ENCODE measurements at places on chromosomes 7 and 10.
A peak's percentile ranks its signal among the peaks of the same experiment; 100 is the strongest.

DNA sequence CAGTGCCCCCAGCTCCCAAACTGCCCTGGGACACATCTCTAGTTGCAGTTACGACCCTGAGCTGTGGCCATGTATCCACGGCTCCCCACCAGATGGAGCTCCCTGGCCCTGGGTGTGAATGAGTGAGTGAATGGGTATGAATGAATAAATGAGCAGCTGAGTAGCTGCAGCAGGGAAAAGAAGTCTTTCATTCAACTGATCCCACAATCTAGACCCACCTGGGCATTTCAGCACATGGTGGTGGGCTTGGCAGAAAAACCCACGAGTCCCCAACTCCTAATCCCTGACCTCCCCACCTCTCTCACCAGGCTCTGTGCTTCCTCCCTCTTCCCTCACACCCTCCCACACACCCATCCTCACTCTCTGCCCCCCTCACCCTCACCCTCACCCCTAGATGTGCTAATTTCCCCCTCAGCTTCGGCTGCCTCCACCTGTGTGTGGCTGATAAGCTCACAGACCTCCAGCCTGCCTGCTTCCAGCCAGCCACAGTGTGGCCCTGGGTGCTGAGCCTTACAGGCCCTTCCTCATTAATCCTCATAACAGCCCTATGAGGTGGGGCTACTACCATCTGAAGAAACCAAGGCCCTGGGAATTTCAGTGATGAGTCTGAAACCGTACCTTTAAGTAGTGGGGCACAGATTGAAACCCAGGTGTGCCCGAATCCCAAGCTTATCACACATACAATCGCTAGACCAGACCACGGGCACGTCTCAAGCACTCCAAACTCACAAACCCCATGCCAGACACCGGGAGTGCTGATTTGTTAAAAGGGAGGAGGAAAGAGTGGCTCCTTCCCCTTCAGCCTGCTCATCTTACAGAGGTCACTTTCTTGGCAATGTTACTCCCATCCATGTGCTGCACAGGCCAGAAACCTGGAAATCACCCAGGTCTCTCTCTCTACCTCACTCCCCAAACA lies 2.2 kb upstream of the ATP6V1F start:
- DNase-seq = no peak

GRCh38 chr7:2807845-2808772 lies 36.0 kb downstream of the GNA12 start:
- DNase-seq = no peak

DNA sequence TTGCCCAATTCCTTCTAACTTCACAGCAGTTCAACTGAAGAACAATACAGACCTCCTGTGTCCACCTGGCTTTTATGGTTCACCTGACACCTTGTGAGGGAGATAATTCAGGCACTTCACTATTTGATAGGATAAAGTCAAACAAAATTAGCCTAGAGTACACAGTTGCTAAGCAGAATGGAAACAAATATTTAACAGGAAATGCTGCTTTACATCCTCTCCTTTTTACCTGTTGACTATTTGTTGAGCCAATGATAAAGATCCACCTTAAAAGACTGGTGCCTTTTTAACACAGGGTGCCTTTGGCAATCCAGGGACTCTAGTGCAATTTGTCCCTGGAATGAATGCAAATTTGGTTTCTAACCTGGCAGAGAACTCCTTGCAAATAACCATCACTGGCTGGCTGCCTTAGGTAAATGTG lies 39.8 kb downstream of the ITPRID1 start:
- no peak for DNase-seq

GRCh38 chr7:70380421-70381015 lies 751.4 kb upstream of the GALNT17 start:
- DNase-seq = no peak

- DNase-seq = peak; percentile 65
Observed at GRCh38 chr10:130301021-130301892, 165.1 kb downstream of the GLRX3 start.

GRCh38 chr10:124415210-124415609 lies 3.5 kb downstream of the OAT start:
- no peak for DNase-seq

DNA sequence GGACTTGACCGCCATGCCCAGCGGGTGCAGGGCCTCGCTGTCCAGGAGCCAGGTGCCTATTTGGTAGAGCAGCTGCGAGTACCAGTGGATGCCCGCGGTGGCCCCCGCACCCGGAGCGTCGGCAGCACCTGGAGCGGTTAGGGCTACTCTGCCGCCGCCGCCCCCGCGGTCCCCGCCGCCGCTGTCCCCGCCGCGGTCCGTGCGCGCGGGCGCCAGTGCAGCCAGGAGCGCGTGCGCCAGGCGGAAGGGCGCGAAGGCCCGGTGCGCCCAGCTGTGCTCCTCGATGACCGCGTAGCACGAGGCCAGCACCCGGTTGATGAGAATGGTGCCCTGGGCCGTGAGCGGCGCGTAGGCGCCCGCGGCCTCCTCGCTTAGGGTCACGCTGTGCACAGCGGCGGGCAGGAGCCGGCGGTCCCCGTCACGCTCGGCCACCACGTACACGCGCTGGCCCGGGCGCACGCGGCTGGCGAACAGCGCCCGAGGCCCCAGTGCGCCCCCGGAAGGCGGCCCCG lies 9.3 kb downstream of the SHH start:
- peak; percentile 34 for DNase-seq

- DNase-seq = no peak
Observed at GRCh38 chr10:59266321-59266720, 89.9 kb downstream of the PHYHIPL start.

GRCh38 chr7:113267885-113268284 lies 149.5 kb upstream of the SMIM30 start:
- no peak for DNase-seq

DNA sequence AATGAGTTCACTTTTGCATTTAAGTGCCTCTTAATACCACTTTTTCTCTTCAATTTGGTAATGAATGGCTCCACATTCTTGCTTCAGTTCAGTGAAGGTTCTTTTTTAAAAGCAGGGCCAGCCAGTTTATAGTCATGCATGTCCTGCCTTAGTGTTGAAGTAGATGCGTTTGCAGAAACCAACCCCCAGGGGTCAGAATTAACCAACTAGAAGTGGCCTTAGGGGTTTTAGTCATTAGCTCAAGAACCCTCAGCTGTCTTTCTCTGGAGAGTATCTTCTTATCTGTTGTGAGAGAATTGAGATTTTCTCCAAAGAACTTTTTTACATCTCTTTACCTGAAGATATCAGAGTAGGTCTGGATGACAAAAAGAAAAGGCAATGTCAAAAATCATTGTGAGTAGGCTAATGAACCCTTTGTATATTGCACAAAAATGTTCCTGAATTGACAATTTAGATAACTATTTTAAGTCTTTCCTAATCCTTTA lies 82.2 kb downstream of the PIK3CG start:
- DNase-seq = peak; percentile 32

DNA sequence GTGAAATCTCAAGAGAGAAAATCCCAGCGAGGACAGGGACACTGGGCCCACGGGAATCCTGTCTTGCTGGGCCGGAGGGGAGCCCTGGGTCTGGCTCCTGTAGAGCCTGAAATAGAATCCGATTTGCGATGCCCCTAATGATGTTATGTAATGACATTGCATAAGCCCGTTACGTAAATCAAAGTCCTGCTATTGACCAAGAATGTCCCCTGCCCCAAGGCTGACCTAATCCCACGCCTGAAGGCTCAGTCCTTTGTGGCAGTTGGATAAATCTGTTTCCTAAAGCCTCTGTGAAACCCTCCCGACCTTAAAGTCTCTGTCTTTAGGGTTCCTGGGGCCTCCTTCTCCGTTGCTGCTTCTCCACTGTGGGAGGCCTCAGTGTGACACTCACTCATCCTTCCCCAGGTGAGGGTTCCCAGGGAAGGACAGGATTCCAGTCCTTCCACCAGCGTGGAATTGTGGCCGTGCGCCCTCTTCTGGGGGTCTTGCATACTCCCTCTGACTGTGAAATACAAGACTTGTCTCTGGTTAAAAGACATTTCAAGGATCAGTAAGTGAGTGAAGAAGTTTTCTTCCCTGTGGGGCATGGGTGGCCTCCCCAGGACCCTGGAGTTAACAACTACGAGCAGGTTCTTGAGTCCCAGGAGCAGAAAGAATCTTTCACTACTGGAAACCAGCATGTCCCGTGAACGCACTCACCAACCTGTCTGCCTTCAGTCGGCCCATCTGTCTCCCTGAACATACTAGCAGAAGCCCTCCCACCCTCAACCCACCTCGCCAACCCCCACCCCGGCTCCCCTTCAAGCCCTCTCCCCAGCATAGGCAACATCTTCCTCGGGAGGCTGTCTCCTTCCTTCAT lies 19.8 kb downstream of the ZNF467 start:
- no peak for DNase-seq

DNA sequence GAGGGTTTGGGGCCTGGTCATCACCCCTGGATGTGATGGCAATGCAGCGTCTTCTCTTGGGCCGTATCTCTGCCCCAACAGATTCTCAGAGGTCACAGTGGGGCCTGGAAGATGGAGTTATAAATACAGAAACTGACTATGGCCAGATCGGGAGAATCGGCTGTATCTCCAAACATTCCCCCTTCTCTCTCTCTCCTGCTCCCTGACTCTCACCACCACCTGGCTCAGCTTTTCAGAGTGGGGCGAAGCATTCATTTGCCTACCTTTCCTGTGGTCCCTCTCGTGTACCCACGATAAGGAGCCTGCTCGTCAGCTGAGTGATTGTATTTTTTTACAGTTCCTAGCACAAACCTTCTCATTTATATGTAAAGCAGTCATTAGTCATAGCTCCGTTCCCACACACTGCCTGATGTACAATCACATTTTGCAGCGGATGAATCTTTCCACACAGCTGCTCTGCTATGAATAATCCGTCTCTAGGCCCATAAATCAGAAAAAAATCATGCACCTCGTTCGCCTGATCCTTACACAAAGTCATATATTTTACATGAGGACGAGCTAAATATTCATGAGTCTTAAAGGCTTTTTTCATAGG lies 23.2 kb upstream of the BTRC start:
- DNase-seq = no peak

- no peak for DNase-seq
Observed at GRCh38 chr7:156207306-156207705, 395.0 kb upstream of the SHH start.

GRCh38 chr10:23556727-23557440 lies 118.0 kb downstream of the OTUD1 start:
- DNase-seq = no peak

DNA sequence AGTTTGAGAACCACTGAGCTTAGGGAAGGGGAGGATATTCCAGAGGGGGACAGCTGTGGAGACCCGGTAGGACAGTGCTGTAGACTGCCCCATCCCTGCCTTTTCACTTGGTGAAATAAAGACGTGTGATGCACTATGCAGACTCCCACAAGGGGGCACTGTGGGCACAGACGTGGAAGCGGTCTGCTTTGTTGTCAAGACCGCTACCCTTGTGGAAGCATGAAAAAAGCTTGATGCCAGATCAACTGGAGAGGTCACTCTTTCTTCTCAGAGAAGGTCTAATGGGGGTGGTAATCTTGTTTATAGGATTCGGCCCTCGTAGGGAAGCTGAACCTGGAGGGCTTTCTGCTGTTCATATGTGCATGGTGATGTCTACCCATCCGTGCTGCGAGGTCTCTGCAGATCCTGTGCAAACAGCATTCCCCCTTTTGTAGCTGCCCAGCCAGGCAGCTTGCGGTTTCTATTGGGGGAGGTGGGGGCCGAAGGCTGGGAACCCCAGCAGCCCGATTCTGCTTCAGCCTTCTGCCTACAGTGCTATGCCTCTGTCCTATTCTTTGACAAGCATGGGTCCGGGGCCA lies 13.7 kb downstream of the RPS24 start:
- peak; percentile 90 for DNase-seq

GRCh38 chr10:118330295-118331076 lies 11.6 kb downstream of the FAM204A start:
- no peak for DNase-seq

DNA sequence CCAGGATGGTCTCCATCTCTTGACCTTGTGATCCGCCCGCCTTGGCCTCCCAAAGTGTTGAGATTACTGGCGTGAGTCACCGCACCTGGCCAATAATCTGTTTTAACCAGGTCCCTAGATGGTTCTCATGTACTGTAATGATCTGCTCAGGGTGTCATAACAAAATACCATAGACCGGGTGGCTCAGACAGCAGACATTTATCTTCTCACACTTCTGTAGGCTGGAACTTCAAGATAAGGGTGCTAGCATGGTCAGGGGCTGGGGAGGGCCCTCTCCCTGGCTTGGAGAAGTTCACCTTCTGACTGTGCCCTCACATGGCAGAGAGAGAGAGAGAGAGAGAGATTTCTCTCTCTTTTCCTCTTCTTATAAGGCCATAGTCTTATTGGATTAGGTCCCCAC lies 279.4 kb upstream of the LYZL1 start:
- DNase-seq = no peak

GRCh38 chr10:125097409-125098070 lies 62.8 kb downstream of the CTBP2 start:
- no peak for DNase-seq

GRCh38 chr10:22381262-22381661 lies 36.0 kb downstream of the SPAG6 start:
- no peak for DNase-seq

DNA sequence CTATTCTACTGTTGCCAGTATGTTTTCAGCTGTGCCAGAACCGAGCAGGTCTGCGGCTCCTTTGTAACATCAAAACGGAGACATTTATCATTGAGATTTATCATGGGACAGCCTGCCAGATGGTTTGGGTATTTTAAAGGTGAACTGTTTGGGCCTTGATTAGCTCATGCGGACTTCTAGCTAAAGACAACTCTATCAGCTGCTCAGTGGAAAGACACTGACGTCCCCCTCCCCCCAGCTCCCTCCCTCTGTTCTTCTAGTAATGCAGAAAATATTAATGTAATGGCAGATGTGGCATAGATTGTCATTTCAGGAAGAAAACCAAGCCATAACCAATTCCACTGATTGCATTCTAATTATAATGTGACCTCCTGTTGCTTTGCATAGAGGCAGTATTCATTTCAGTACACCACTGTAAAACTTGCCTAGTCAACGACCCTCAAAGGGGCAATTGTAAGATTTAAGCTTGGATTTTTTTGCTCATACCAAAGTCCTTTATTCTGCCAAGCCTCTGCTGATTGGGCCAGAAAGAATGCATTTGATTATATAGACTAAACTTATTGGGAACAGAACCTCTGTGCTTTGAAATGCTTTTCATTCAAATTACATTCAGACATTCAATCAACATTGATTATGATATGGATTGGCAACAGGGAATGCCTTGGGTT lies 966.8 kb downstream of the LRMDA start:
- DNase-seq = no peak

- no peak for DNase-seq
Observed at GRCh38 chr7:16135658-16136057, 285.7 kb downstream of the CRPPA start.

- DNase-seq = no peak
Observed at GRCh38 chr7:127252377-127252713, 396 bp downstream of the GRM8 start.

- no peak for DNase-seq
Observed at GRCh38 chr10:92760609-92761008, 70.9 kb downstream of the HHEX start.

GRCh38 chr10:101061624-101062231 lies at the start of gene KAZALD1:
Gene KAZALD1 (plus strand): TSS chr10:101061989. CDS start chr10:101062593, 604 bp downstream.
- no peak for DNase-seq

DNA sequence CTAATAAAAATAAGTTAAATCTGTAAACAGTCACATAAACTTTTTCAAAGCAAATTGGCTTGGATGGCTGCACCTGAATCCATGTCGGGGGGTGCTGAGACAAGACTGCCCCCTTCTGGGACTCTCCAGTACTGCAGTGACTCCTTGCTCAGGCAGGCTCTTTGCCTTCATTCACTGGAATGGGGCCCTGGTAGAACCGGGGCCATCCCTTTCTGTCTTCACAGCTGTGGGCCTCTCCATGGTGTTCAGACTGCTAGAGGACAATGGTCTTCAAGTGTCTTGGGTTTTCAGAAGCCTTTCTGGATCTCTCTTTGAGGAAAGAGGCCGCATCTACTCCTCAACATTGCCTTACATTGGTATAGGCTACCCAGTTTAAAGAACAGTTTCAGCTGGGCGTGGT lies 16.1 kb upstream of the IMPDH1 start:
- peak; percentile 88 for DNase-seq

Measured in activated T-cell treated with anti-CD3 and anti-CD28 coated beads, Interleukin-2, amount 50 U/mL, for 48 hours (primary cell).